Eye (tissue), 1 donor: ENCODE measurements at places on chromosomes 1 and 21.

DNA sequence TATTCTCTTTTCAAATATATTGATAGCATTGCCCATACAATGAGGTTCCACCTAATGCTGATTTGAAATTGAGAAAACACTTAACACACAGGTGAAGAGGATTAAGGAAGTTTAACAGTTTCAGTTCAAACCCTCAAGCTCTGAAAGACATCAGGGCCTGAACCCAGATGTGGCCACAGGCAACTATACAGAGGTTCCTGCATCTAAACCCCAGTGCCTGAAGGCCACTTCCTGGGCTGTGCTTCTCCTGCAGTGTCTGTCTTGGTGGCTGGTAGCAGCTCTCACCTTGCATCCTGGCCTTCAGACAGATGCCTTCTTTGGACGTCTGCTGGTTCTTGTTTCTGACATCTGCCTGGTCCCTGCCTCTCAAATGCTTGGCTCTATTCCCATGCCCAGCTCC is 25.1 kb upstream of the NGF start:
- DNase-seq, result no peak

DNA sequence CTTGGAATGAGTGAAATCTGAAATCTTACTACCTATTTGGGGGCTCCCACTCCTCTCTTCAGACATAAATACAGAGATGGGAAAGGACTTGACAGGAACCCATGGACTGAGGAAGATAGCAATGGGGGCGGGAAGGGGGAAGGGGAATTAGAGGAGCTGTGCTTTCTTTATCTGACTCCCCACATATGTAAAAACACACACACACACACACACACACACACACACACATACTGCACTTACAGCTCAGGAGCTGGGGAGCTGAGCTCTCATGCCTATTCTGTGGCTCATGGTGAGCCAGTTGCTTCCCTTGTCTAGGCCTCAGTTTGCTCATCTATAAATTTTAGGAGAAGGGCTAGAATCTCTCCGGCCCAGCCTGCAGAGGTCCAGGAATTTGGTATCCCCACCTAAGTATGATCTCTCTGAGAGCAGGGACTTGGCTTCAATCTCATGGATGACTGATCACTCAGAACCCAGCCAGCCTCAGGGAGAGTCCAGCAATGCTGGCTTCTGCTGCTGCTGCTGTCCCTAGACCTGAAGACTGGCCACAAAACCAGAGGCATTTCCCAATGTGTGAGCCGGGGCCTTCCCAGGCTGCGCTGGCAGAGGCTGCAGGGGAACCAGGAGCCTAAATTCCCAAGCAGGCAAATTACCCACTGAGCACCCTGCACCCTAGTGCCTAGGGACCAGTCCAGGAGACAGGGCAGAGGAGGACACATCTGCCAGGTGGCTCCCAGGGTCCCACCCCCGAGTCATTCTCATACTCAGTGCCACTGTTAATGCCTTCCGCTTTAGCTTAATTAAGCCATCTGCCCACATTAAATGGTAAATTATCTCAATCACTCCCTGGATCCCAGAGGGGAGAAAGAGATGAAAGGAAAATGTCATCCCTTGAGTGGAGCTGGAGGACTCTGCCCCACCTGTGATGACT is 57.5 kb upstream of the RBM15 start:
- DNase-seq, result peak; percentile 20

DNA sequence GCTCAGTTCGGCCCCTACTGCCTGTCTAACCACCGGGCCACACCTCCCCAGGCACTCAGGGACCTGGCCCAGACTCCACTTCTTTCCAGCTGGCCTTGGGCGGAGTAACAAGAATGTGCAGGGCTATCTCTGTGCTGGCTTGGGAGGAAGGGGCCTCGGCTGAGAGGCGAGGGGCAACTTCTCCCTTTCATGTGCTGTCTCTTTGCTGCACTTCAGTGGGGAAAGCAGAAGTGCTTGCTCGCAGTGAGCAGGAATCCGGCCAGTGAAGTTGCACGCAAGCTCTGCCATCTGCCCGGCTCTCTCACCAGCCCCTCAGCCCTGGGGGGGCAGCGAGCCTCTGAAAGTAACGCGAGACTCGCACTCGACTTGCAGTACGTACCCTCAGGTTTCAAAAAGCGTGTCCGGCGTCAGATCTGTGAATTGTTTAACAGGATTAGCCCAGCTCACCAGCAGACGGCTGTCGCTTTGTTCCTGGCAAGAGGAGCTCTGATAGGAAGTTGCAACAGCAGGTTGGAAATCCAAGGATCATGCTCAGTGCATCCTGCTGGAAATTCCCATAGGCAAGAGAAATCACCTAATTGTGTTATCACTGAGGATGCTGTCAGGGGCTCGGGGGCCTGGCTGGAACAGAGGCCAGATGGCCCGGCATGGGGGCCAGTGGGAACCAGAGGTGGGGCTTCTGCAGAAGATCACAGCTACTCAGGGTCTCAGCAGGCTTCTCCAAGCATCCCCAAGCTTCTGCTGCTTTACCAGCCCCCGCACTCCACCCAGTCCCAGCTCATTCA is 221.1 kb downstream of the NPHP4 start:
- DNase-seq, result peak; percentile 87

GRCh38 chr1:182147951-182148350 is 86.4 kb upstream of the ZNF648 start:
- no peak for DNase-seq

GRCh38 chr1:160146107-160146506 is 5.3 kb upstream of the ATP1A4 start:
- no peak for DNase-seq

- no peak for DNase-seq
These were observed 92.0 kb upstream of the S1PR1 start for GRCh38 chr1:101144671-101145448.

GRCh38 chr1:26029054-26029863 is 7.7 kb downstream of the EXTL1 start:
- DNase-seq, result no peak

GRCh38 chr1:54105736-54106269 is 47.0 kb downstream of the CDCP2 start:
- DNase-seq, result no peak

DNA sequence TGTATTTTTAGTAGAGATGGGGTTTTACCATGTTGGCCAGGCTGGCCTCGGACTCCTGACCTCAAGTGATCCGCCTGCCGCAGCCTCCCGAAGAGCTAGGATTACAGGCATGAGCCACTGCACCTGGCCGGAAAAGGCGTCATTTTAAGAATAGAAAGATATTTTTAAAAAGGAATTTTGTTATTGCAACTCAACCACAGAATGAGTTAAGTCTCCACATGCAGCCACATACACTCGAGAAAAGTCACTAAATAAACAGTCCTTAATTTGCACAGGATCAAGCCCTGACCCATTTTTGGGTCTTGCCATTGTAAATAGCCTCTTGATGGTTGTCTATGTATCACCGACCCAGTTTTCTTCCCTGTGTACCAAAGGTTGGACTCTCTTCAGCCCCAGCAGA is 85.5 kb downstream of the FBXO2 start:
- no peak for DNase-seq

- DNase-seq, result no peak
These were observed 140.9 kb downstream of the KCNT2 start for GRCh38 chr1:196467230-196467925.

- DNase-seq, result no peak
These were observed 1.2 kb upstream of the ABL2 start for GRCh38 chr1:179230721-179231120.

DNA sequence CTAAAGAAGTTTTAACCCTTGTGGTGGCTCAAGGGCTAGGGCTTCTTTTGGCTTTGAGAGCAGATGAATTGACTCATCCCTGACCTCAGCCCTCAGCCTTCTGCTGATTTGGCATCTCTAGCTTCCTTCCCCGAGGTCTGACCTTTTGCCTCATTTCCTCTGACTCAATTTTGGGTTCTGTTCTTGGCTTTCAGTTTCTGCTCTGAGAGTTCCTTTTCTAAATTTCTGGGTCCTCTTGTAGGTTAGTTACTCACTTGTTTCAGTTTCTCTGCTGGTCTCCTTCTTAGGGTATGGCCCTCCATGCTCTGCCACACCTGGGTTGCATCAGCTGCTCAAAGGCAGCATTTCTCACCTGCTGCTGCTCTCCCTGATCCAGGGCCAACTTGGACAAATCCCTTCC is 19.4 kb downstream of the PDE4B start:
- no peak for DNase-seq

- DNase-seq, result peak; percentile 42
These were observed 30.7 kb downstream of the PGM1 start for GRCh38 chr1:63623952-63624351.

- peak; percentile 20 for DNase-seq
These were observed 3.8 kb downstream of the NCDN start for GRCh38 chr1:35561297-35561971.

GRCh38 chr1:222463059-222463730 is 84.7 kb downstream of the HHIPL2 start:
- no peak for DNase-seq

DNA sequence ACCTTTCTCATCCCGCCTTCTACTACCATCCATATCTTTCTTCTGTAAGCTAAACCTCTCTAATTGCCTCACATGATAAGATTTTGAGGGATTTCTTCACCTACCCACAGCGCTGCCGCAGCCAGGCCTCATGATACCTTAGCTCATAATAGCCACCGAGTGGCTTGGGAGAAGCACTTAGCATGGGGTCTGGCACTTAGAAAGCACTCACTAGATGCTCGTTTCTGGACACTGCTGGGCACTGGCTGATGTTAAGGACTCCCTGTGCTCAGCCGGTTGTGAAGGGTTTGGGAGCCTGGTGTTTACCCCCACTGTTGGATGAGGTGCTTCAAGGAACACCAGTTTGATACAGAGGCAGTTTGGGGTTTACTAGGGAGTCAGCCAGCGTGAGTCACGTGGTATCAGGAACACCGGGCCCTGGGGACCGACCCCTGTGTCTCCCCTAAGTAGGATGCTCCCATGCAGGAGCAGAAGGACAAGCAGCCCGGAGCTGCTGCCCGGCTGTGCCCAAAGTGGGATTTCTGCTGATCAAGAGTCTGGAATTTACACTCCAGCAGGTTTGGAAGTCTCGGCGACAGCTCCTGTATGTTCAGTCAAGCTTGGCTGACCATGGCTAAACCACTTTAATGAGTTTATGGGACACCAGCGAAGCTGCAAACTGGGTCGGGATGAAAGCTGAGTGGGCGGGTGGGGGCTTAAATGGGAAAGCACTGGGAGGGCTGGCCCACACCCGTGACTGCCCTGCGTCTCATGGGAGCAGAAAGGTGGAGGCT is 63.3 kb downstream of the GALNT2 start:
- DNase-seq, result peak; percentile 82

DNA sequence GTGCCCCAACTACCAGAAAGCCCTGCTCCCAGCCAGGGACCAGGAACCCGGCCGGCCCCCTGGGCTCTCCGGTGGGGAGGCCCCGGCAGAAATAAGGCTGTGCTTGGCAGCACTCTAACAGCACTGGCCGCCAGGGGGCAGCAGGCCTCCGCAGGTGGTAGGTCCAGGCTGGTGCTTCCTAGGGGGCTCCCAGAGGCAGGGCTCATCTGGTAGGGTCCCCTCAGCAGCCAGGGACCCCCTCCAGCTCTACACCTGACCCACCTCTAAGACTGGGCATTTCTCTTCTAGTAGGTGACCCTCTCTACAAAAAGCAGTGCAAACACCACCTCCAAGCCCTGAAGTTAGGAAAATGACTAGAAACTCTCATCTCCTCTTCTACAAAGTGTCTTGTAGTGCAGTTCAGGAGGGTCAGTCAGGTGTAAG is 85.6 kb downstream of the STUM start:
- DNase-seq, result peak; percentile 85

GRCh38 chr1:244046907-244047611 is 4.0 kb upstream of the ZBTB18 start:
- DNase-seq, result peak; percentile 64

- DNase-seq, result no peak
These were observed 719 bp downstream of the EYA3 start for GRCh38 chr1:28087614-28088167.

DNA sequence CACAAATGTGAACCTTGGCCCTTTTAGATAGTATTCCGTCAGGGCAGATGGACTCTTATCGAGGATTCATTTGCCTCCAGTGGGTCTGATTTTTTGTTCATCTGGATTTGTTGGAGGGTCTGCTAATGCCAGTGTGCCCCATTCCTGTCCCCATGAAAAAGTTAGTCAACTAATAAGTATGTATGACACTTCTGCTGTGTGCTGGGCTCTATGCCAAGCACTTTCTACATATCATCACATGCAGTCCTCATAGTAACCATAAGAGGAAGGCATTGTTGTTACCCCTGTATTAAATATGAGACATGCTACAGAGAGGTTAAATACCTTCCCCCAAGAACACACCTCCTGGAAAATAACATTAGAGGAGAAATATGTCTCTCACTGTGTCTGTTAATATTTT is 46.6 kb upstream of the MAB21L3 start:
- no peak for DNase-seq

DNA sequence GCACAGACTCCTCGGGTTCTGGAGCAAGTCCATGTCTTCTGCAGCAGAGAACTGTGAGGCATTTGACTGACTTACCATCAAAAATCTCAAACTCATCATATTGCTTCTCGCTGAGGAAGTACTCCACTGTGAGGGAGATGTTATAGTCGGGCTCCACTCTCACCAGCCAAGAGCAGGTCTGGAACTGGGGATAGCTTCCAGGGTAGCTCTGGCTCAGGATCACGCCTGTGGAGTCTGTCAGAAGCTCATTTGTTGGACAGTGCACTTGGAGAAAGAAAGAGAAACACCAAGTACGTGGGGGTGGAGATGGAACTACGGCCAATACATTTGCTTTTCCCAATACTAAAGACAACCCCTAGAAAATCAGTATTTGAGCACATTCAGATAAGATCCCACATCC is 111.1 kb downstream of the ZSCAN20 start:
- no peak for DNase-seq
